ENCODE measurements at places on chromosomes 16 and 17. TPM values are rescaled to one million over a fixed set of nuclear protein-coding genes. Genes with fewer than 3 reads are reported as not detected.

PRR29 gene
- polyA plus RNA-seq: 0.09 TPM

KRT39 gene
- not detected for polyA plus RNA-seq

MFAP4 gene
- polyA plus RNA-seq: 5.8 TPM

CNGB1 gene
- polyA plus RNA-seq: not detected

MMP28 gene
- 3.7 TPM for polyA plus RNA-seq

NLGN2 gene
- polyA plus RNA-seq: 2.9 TPM

MYO1D gene
- 2.4 TPM for polyA plus RNA-seq
